ENCODE measurements at places on chromosomes 2 and 18. TPM values are rescaled to one million over a fixed set of nuclear protein-coding genes. Genes with fewer than 3 reads are reported as not detected.

INPP5D gene
- total RNA-seq = 3.0 TPM

PTH2R gene
- total RNA-seq = not detected

AQP4 gene
- not detected for total RNA-seq

SLC30A3 gene
- total RNA-seq = 45.6 TPM

CTLA4 gene
- not detected for total RNA-seq

FBLN7 gene
- total RNA-seq = 4.1 TPM

COMMD1 gene
- 35.0 TPM for total RNA-seq

CIB4 gene
- not detected for total RNA-seq

NETO1 gene
- total RNA-seq = 12.1 TPM

FEV gene
- total RNA-seq = 12.6 TPM

ANKRD53 gene
- 0.64 TPM for total RNA-seq

SOWAHC gene
- total RNA-seq = 10.6 TPM

C2orf78 gene
- not detected for total RNA-seq

INHA gene
- total RNA-seq = not detected

CNDP1 gene
- not detected for total RNA-seq

HES6 gene
- 26.9 TPM for total RNA-seq

POLR1A gene
- total RNA-seq = 70.8 TPM

RGPD8 gene
- total RNA-seq = 19.9 TPM

VIT gene
- total RNA-seq = not detected

XRCC5 gene
- 534 TPM for total RNA-seq

KCNIP3 gene
- total RNA-seq = 0.24 TPM

LAMA3 gene
- 2.6 TPM for total RNA-seq

Data from A673 (cell line).